ENCODE measurements at places on chromosomes 12 and 14. TPM values are rescaled to one million over a fixed set of nuclear protein-coding genes. Genes with fewer than 3 reads are reported as not detected.

GRCh38 chr14:99158646-99159165, 113.3 kb downstream of the BCL11B start:
- no peak for DNase-seq

- DNase-seq: peak; percentile 88
These were observed 58.6 kb downstream of the TSPAN9 start for GRCh38 chr12:3135522-3136461.

DNA sequence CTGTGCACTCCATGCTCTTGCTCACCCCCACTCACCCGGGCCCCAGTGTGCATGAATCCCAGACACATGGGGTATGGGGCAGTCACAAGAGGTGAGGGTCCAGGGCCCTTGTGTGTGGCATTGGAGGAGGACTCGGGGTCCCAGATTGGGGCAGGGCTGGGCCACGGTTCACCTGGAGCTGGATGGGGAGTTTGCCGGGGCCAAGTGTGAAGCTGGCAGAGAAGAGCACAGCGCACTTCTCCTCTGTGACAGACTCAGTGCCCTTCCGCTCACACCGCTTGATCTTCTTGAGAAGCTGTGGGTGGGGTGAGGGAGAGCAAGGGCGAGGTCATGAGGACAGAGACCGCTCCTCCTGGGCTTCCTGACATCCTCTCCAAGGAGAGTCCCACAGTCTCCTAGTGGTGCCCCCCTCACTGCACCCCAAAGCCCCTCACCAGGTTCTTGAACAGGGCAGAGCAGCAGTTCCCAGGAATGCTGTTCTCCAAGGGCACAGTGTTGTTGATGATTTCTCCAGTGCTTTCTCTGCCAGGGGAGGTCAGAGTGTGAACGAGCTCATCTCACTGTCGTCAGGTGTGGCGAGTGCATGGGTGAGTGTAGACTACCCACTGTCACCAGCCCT, 6.8 kb downstream of the STAT6 start:
- DNase-seq: no peak

- no peak for DNase-seq
These were observed 56.7 kb downstream of the BEGAIN start for GRCh38 chr14:100530270-100531072.

GRCh38 chr12:80419644-80420043, 24.4 kb upstream of the PTPRQ start:
- DNase-seq: peak; percentile 7

The CMA1 gene
- total RNA-seq: not detected
